ENCODE measurements at places on chromosomes 6 and 20.

- DNase-seq, result no peak
Measured at GRCh38 chr20:23116311-23117089, 30.4 kb upstream of the CD93 start.

- DNase-seq, result no peak
Measured at GRCh38 chr6:150996968-150997367, 131.5 kb downstream of the MTHFD1L start.

- no peak for DNase-seq
Measured at GRCh38 chr20:50434653-50435396, 75.4 kb upstream of the PTPN1 start.

GRCh38 chr6:139172567-139172966, 37.7 kb downstream of the HECA start:
- no peak for DNase-seq

- no peak for DNase-seq
Measured at GRCh38 chr6:111720931-111721496, 115.3 kb upstream of the TRAF3IP2 start.

DNA sequence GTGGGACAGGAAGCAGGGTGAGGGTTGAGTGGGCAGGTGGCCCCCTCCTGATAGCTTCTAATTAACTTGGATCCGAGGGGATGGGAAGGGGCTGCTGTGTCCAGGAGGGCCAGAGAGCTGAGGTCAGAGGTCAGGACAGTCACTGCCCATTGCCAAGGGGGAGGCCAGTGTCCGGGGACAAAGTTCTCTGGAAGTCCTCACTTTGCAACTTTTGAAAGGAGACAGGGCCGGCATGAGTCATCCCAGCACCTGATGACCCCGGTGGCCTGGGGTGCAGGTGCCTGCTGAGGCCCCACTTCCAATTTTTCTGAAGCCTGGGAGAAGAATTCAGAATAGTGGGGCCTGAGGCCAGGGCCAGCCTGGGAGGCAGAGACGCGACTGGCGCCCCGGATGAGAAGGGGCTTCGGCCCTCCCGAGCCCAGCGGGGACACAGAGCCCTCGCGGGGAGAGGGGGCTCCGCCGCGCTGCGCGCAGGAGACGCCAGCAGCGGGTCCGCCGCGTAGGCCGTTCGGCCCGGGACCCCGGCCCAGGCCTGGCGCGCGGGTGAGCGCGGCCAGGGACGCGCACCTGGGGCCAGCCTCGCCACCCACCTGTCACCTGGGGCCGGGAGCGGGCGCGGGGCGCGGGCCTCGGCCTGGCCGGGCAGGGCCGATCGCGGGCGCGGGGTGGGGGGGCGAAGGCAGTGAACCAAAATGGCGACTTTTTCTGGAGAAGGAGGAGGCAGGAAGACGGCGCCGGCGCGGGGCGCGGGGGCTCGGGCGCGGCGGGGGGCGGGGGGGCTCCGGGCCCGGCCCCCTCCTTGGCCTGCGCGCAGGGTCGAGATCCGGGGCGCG, 586 bp downstream of the ZNF512B start:
- no peak for DNase-seq

DNA sequence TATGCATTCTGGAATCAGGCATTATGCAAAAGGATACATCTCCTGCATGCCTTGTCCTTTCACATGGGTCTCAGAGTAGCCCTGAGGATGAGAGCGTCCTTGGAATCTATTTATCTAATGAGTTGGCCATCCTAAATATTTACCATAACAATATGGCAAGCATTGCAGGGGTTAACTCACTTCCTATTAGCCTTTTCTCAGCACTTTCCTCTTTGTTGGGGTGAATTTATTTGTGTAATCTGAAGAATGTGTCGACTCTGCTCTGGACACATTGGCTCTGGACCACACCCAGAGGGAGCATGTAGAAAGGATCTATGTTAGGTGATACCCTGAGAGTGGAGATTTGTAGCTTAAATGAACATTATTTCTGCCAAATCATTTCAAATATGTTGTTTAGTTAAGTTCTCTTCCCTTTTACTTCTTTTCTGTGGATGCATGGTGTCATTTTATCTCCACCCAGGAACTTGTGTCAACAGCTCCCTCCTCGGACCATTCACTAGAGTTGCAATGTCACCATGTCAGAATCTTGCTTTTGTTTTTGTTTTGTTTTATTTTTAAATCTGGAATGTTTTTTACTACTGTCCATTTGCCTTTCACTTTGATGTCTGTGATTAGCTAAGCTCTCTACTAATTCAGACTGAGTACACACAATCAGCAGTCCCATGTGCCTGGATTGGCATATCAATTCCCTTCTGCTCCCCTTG, 757.0 kb upstream of the MMS22L start:
- DNase-seq, result no peak

DNA sequence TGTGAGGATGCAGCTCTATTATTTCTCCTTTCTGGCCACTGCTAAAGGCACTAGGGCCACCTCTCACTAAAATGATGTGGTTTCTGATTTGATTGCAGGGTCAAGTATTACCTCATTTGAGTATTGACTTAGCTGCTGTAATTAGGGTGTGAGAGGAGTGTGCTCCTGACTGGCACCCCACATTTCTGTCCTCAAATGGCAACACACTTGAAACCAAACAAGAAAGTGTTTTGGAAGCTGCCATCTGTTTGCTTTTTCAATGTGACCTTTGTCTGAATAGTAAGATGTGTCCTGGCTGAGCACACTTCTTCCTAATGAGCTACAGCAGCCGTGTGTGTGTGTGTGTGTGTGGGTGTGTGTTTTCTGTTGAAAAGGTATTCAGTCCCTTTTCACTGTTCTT, 62.8 kb upstream of the SCP2D1 start:
- DNase-seq, result no peak

GRCh38 chr6:136226027-136226673, 24.0 kb downstream of the MTFR2 start:
- peak; percentile 29 for DNase-seq

GRCh38 chr20:59745716-59746115, 141.4 kb downstream of the PHACTR3 start:
- no peak for DNase-seq

DNA sequence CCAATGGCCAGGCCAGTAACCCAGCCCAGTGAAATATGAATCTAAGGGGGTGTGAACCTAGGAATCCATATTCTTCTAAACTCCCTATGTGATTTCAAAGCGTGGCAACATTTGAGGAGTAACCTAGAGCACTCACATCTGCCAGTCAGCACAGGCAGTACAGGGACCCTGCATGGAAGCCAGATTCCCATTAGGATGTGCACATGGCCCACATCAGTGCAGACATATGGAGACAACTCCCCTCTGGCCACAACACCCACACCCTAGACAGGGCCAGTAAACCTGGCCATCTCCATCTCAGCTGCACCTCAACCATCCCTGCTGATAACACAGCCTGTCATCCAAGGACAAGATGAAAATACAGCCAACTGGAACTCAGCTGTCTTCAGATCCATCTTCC, 56.5 kb downstream of the KIF16B start:
- DNase-seq, result no peak

- DNase-seq, result peak; percentile 42
Measured at GRCh38 chr6:166494757-166495486, 91.6 kb downstream of the RAMACL start.

GRCh38 chr6:4899249-4900034, 104.4 kb downstream of the RPP40 start:
- no peak for DNase-seq

- no peak for DNase-seq
Measured at GRCh38 chr6:48075181-48075580, 35.8 kb downstream of the PTCHD4 start.

DNA sequence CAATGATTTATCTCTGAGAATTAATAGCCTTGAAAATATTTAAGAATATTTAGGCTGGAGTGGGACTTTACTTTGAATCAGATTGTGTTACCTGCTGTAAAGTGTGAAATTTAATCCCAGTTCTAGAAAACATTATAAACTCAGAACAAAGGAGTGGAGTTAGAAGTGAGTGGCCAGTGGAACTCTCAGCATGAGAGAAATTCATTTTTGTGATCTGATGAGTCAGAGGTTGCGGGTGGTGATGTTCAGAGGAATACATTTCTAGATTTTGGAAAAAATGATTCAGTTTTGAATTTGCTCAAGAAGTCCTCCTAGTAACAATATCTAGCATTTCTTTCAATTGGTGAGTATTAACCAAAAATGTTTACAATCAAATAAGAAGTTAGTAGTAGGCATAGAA, 167.5 kb downstream of the ZFAND3 start:
- peak; percentile 18 for DNase-seq

- DNase-seq, result no peak
Measured at GRCh38 chr6:142374091-142374770, 72.4 kb downstream of the ADGRG6 start.

GRCh38 chr6:169953686-169954085, 202.3 kb downstream of the ERMARD start:
- no peak for DNase-seq

- no peak for DNase-seq
Measured at GRCh38 chr6:39078695-39079094, 30.1 kb downstream of the GLP1R start.

GRCh38 chr6:13688692-13689196, 22.9 kb downstream of the RANBP9 start:
- DNase-seq, result no peak

DNA sequence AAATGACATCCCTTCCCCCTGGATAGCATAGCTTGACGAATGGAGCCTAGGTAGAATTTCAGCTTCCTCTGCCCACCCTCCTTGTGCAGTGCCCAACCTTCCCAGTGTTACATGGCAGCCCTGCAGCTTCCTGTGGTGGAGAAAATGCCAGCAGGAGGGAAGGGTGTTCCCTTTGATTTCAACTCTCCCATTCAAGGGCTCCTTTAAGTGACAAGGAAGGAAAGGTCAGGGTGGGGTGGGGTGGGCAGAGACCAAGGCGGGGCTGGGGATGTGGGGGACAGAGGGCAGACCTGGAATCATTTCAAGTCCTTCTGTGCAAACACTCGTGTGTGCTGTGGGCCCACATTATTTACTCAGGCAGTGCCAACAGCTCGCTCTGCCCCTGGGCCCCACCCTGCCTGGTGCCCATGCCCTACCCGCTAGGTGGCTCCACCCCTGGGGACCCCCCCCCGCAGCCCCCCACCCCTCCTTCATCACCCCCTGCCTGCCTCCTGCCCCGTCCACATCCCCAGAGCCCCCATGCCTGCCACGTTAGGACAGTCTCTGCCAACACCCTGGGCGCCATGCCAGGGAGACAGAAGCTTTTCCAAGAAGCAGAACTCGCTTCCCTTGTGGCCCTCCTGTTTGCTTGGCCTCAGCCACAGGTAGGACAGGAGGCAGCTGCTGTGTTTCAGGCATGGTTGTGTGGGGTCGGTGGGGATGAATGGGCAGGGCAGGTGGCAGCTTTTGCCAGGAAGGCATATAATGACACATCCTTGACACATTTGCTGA, 9.4 kb downstream of the SPDEF start:
- no peak for DNase-seq

DNA sequence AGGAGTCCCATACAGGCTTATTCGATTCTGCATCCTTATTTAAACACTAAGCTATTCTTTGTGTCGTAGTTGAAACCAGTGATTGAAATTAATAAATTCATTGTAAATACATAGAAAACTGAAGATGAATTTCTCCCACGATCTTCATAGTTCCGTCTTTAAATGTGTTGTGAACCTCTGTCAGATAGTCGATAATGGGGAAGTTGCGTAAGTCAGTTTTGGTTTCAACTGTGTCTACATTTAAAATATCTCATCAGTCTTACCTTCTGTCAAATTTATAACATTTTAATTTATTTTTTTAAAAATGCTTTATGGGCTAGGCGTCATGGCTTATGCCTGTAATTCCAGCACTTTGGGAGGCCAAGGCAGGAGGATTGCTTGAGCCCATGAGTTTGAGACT, 12.7 kb downstream of the STX11 start:
- DNase-seq, result no peak

- no peak for DNase-seq
Measured at GRCh38 chr6:44335631-44336030, 6.8 kb upstream of the SPATS1 start.

All from stimulated activated CD4-positive, alpha-beta T cell treated with anti-CD3 and anti-CD28 coated beads, Interleukin-2, amount 100 ng/mL, for 4 hours (primary cell).